Aorta (tissue), 5 donors: ENCODE measurements at places on chromosomes 11 and 22. TPM values are rescaled to one million over a fixed set of nuclear protein-coding genes. Genes with fewer than 3 reads are reported as not detected.
A peak's percentile ranks its signal among the peaks of the same experiment; 100 is the strongest.

The CDKN1C gene
- total RNA-seq = 13.7 TPM

- no peak for DNase-seq
These were observed 98.0 kb upstream of the SOX6 start for GRCh38 chr11:16454289-16454863.

- peak; percentile 65 for DNase-seq
These were observed 81.6 kb upstream of the SEPTIN5 start for GRCh38 chr22:19632668-19633148.

DNA sequence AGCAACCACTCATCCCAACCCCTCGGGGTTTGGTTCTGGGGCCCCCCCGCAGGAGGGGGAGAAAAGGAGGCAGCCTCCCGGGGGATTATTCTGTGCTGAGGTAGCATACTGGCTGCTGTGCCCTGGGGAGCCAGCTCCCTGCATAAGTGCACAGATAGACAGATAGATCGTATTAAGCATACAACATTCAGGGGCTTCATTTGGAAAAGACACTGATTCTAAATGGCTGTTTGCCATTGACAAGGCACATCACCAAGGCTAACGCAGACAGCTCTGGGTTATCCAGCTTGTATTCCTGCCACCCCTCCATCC lies 547.9 kb downstream of the BUD13 start:
- no peak for DNase-seq

DNA sequence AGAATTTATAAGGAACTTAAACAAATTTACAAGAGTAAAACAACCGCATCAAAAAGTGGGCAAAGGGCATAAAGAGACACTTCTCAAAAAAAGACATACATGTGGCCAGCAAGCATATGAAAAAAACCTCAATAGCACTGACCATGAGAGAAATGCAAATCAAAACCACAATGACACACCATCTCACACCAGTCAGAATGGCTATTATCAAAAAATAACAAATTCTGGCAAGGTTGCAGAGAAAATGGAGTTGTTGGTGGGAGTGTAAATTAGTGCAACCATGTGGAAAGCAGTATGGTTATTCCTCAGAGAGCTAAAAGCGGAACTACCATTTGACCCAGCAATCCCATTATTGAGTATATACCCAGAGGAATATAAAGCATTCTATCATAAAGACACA lies 866.8 kb upstream of the TENM4 start:
- DNase-seq = no peak

DNA sequence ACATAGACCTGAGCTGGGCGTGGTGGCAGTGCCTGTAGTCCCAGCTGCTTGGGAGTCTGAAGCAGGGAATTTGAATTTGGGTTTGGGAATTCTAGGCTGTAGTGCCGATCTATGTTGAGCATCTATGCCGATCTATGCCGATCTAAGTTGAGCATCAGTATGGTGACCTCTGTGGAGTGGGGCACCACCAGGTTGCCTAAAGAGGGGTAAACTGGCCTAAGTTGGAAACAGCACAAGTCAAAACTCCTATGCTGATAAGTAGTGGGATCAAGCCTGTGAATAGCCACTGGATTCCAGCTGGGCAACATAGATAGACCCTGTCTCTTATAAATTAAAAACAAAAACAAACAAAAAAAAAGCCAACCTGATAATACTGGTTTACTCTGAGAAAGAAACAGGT lies 7.4 kb downstream of the WEE1 start:
- no peak for DNase-seq

The PKNOX2 gene
- 7.7 TPM for total RNA-seq

GRCh38 chr11:59771605-59772004 lies 16.4 kb downstream of the STX3 start:
- no peak for DNase-seq

DNA sequence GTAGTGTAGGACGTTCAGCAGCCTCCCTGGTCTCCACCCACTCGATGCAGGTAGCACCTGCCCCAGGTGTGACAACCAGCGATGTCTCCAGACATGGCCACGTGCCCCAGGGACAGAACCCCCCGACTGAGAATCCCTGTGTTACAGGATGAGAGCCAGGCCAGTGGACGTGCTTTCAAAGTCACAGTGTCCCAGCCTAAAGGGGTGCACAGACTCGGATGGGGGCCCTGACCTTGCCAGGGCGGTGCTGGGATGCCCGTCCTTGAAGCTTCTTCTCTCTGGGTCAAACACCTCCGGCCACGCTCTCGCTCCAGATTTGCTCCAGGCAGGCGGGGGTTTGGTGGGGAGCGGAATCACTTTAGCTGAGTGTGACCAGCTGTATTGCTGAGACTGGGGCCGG lies 23.3 kb upstream of the GAL start:
- no peak for DNase-seq

DNA sequence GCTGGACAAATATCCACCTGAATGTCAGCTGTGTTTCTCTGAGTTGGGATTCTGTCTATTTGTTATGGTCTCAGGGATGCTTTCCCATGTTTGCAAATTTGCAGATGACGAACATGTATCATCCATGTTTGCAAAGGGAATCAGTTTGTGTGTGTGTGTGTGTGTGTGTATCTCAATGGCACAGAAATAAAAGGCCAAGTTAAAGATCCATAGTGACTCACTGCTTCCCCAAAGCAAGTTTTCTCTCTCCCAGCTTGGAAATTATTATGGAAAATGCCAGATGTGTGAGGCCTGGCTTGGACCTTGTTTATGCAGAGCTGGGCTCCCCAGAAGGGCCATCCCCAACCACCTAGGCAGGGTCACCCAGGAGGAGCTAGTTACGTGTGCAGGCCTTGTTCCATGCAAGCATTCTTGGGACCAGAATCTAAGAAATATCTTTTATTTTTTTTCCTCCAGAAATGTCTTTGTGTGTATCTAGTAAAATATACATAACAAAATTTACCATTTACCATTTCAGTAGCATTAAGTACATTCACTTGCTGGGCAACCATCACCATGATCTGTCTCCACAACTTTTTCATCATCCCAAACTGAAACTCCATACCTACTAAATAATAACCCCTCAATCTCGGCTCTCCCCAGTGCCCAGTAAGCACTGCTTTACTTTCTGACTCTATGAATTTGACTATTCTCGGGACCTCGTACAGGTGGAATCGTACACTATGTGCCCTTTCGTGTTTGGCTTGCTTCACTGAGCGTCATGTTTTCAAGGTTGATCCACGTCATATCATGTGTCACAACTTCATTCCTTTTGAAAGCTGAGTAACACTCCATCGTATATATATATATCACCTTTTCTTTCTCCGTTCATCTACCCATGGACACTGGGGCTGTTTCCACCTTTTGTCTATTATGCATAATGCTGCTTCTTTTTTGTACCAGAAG lies 56.6 kb upstream of the WNT7B start:
- DNase-seq = peak; percentile 24

The MS4A4A gene
- total RNA-seq = 32.0 TPM

DNA sequence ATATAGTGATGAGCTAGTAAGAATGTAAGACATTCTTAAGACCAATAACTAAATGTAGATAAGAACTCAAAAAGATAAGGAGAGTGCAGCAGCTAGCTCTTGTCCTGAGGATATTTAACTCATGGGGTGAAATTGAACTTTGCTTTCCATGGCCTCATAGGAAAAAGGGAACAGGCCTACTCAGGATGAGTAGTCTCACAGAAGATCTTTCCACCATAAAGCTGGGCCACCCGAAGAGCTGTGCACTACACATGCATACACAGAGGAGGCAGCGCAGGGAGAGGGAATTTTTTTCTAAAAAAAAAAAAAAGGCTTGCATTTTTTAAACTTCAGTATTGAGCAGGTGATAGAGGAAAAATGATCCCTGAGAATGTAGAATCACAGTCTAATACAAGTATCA lies 59.9 kb upstream of the CFAP300 start:
- DNase-seq = no peak

The OTOG gene
- not detected for total RNA-seq

The FXYD2 gene
- 1.1 TPM for total RNA-seq

The USP2 gene
- total RNA-seq = 1.6 TPM

DNA sequence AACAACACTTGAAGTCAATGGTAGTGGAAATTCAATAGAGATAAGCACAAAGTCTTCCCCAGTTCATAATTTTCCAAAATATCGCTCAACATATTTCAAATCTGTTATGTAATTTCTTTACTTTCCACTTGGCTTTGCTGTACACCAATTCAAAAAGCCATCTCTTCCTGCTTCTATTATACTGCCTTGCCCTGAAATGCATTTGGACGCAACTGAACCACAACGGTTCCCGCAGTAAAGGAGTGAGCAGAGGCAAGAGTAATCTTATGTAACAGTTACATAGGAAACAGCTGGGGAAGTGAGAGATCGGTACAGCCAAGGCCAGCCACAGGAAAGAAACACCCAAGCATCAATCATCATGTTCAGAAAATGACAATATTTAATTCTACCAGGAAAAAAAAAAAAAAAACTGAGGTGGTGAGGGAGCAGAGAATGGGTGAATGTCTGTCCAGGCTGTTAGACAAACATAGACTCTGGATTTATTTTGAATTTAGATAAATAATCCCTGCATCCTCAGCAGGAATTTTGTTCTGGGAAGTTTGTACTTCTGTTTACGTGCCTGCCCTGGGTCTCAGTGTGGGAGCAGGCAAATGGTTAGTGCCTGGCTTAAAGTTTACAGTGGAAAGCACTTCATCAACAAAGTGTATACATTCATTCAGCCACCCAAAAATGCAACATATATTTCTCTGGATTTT lies 392.2 kb downstream of the ETS1 start:
- no peak for DNase-seq

DNA sequence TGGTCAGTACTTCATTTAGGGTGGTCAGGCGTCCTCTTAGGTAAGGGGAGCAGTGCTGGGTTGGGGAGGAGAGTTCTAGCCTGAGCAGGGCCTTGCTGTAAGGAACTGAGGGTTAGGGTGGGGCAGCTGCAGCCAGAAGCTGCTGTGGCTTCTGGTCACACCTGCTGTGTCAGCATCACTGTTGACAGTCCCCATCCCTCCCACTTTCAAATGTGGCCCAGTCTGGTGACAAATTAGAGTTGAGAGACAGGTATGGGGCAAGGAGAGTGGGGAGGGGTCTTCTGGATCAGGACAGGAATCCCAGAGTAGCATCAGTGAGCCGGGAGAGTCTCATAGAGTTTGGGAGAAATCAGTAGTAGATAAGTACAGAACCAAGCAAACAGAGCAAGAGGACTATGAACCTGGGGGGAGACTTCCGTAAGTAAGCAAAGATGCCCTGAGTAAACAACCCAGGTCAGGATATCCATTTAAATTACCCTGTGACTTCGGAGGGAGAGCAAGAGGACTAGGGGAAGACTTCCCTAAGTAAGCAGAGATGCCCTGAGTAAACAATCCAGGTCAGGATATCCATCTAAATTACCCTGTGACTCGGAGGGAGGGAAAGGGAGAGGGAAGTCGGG lies 53.7 kb downstream of the PPP6R2 start:
- DNase-seq = no peak

The KCNJ1 gene
- total RNA-seq = 0.24 TPM

GRCh38 chr11:97461934-97462333 lies 1072.1 kb downstream of the JRKL start:
- no peak for DNase-seq

GRCh38 chr11:43268786-43269185 lies 43.0 kb upstream of the API5 start:
- no peak for DNase-seq

The INS gene
- total RNA-seq = 1.9 TPM

DNA sequence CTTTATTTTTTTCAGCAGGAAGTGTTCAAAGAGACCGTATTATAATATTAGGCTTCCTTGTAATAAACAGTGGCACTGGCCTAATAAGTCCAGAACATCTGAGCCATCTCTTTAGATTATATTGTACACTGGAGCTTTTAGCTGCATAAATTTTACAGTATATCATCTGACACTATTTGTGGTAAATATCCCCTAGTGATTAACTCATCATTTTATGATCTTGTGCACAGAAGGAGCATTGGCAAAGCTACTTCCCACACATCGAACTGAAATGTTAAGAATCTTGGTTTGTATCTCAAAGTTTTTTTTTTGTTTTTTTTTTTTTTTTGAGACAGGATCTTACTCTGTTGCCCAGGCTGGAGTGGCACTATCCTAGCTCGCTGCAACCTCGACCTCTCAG lies 162.7 kb downstream of the HIPK3 start:
- DNase-seq = no peak

- DNase-seq = no peak
These were observed 141.3 kb downstream of the ST3GAL4 start for GRCh38 chr11:126496576-126497337.

GRCh38 chr11:8333376-8333775 lies 69.7 kb upstream of the LMO1 start:
- no peak for DNase-seq

- DNase-seq = no peak
These were observed at the start of gene POU2AF3 for GRCh38 chr11:111298413-111299100. Gene POU2AF3, plus strand, starts transcription at chr11:111298546. Its CDS starts 36 bp downstream, at chr11:111298582.

- no peak for DNase-seq
These were observed 255.2 kb downstream of the MN1 start for GRCh38 chr22:27546157-27546935.

- DNase-seq = no peak
These were observed 22.4 kb upstream of the APOBEC3A start for GRCh38 chr22:38935023-38935422.

GRCh38 chr11:37313266-37313665 lies 715.2 kb upstream of the RAG2 start:
- DNase-seq = no peak

GRCh38 chr11:88101881-88102597 lies 73.2 kb downstream of the RAB38 start:
- DNase-seq = no peak

DNA sequence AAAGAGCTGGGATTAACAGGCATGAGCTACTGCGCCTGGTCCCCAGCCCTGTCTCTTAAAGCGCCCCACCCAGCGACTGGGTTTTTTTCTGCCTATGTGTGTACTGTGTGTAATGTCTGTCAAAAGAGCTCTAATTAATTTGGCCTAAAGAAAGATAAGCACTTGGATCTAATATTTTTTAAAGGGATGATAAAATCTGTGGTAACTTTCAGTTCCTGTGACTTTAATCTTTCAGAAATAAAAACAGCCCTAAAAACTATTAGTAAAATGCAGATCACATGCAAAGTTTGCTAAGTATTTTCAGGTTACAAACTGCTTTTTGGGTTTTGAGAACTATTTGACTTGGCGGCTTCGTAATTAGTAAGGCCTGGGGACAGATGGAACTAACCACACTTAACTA lies 1358.7 kb downstream of the LRRC4C start:
- DNase-seq = no peak

GRCh38 chr11:12174128-12174476 lies 63.7 kb downstream of the MICAL2 start:
- no peak for DNase-seq

DNA sequence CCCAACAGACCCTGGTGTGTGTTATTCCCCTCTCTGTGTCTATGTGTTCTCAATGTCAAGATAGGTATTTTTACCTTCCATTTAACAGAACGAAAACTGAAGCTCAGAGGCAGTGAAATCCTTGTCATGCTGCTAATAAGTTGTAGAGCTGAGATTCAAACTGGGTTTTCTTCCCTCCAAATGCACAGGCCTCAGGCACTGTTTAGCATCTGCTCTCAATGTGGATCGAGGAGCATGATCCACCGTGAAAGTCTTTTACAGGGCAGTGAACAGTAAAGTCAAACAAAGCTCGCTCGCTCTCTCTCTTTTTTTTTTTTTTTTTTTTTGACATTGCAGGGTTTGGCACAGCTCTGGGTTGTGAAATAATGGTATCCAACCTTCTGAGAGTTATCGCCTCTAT lies 401.0 kb upstream of the SYN3 start:
- no peak for DNase-seq

The THOC5 gene
- total RNA-seq = 50.6 TPM
